ENCODE measurements at places on chromosomes 4 and X.

GRCh38 chrX:94123062-94123461 is 449.1 kb downstream of the FAM133A start:
- DNase-seq, result no peak

DNA sequence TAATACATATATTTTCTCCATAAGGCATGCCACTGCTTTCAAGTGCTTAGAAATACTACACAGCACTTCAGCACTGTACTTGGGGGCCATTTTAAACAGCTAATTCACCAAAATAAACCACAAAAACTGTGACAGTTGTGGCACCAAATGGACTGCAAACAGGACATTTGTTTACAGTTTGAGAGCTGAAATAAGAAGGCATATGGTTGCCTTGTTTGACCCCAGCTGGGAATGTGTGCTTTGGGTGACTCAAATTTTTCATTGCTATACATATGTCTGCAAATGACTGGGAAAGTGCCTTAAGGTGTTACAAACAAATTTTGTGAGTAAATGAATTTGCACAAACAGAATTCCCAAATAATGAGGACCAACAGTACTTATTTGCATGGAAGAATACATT is 124.2 kb downstream of the BANK1 start:
- no peak for DNase-seq

GRCh38 chr4:13678186-13678924 is 50.8 kb upstream of the BOD1L1 start:
- no peak for DNase-seq

GRCh38 chrX:44906542-44906941 is 33.6 kb downstream of the KDM6A start:
- DNase-seq, result no peak

GRCh38 chrX:150692831-150693724 is at the start of gene MTMR1:
TSS of gene MTMR1 (plus strand) at chrX:150693396. CDS start at chrX:150693531, 135 bp downstream.
- DNase-seq, result no peak

- peak; percentile 94 for DNase-seq
Measured at GRCh38 chr4:184733654-184734524, at the start of gene CENPU. TSS of gene CENPU (minus strand) at chr4:184734096. CDS start at chr4:184734062, 34 bp downstream.

DNA sequence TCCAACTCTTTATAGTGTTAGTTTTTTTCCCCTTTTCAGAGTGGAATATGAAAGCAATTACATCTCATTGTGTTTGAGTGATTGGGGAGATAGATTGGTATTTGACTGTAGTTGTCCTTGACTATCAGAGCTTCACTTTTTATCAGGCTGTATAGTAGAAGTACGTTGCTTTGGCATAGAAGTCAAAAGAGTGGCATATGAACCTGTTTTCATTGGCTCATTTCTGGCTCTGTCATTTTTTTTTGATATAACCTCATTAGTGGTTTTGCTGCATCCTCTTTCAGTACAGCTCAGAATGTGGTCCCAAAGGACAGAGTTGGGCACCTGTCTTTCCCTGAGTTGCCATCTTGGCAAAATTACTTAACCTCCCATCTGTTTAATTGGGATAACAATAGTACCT is 1.4 kb downstream of the TMA16 start:
- no peak for DNase-seq

GRCh38 chr4:123438031-123438430 is 41.4 kb downstream of the SPRY1 start:
- DNase-seq, result no peak

GRCh38 chrX:103513476-103514108 is 5.7 kb downstream of the RAB40A start:
- no peak for DNase-seq

- no peak for DNase-seq
Measured at GRCh38 chr4:2066011-2066551, 7.0 kb downstream of the NAT8L start.

GRCh38 chrX:13142891-13143290 is 98.5 kb upstream of the FAM9C start:
- DNase-seq, result no peak

DNA sequence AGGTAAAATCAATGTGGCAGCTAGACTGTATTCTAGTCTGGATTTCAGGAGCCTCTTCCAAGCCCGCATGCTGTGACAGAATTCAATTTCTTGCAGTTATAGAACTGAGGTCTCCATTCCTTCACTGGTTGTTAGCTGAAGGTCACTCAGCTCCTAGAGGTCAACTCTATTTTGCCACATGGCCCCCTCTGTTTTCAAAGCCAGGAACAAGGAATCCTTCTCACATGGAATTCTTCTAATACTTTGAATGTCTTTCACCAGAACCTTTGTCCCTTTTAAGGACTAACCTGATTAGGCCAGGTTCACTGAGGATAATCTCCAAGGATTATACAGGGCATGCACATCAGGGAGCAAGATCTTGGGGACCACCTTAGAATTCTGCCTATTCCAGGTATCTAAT is 23.4 kb upstream of the MMRN1 start:
- DNase-seq, result no peak

- no peak for DNase-seq
Measured at GRCh38 chr4:13766761-13767540, 139.4 kb upstream of the BOD1L1 start.

DNA sequence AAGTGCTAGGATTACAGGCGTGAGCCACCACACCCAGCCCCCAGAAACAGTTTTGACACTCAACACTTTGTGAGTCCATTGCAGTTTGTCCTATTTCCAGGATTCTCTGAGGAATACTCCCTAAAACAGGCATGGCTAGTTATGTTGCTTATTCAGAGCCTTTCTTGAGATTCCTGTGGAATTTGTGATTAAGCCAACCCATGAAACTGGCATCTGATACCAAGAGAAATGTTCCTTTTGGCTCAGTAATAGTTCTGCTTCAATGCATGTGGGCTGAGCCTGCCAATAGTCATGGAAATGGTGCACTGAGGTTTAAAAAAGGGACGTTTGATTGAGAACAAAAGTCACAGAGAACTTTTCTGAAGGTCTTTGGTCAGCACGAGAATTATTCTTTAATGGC is 241.7 kb downstream of the PPP1R2C start:
- DNase-seq, result no peak

DNA sequence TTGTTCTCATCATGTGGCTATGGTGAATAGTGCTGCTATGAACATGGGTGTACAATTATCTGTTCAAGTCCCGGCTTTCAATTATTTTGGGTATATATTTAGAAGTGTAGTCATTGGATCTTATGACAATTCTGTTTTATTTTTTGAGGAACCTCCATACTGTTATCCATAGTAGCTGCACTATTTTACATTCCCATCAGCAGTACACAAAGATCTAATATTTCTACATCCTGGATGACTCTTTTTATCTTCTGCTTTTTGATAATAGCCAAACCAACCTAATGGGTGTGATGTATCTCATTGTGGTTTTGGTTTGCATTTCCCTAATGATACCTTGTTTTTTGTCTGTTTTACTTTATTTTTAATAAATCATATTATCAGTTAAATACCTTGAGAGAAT is 12.9 kb upstream of the IL13RA1 start:
- no peak for DNase-seq

DNA sequence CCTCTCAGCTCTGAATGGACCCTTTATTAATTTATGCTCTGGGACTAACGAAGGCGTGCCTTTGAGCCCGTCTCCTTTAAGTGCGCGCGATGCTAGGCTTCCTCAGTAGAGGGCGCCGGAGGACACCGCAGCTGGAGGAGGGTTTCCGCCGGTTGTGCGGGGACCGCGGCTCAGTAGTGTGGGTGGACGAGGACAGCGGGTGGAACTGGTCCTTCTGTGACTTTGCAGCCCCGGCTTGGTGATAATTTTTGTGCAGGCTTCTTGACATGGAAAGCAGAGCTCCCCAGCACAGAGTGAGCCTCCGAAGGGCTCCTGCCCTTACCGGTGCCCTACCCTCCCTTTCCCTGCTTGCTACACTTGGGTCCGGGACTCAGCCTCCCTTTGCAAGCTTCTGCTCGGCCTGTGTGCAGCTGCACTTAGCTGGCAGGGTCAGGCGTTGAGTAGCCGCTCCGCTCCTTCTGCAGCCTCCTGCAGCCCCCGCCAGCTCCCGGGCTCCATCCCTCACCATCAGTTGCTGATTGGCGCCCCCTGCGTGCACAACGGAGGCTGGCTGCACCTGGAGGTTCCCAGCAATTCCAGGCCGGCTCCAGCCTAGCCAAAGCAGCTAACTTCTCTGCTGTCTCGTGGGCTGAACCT is 26.8 kb upstream of the BOD1L1 start:
- peak; percentile 6 for DNase-seq

DNA sequence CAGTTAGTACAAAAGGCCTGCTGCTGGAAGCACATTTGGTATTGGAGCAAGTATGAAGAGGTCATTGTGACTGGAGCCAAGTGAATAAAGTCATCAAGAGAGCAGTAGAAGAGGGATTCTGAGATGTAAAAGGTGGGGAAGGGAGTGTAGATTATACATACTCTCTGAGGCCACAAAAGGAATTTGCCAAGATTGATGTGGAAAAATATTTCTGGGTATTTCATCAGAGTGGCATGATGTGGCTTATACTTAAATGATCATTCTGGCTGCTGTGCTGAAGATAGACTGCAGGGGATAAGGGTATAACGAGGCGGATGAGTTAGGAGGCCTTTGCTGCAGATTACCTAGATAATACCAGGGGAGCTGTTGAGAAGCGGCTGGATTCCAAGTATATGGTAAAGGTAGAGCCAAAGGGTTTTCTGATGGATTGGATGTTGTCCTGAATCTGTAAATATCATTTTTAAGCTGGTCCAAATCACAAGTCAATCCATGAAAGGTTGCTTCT is 231.8 kb upstream of the AGA start:
- DNase-seq, result no peak

DNA sequence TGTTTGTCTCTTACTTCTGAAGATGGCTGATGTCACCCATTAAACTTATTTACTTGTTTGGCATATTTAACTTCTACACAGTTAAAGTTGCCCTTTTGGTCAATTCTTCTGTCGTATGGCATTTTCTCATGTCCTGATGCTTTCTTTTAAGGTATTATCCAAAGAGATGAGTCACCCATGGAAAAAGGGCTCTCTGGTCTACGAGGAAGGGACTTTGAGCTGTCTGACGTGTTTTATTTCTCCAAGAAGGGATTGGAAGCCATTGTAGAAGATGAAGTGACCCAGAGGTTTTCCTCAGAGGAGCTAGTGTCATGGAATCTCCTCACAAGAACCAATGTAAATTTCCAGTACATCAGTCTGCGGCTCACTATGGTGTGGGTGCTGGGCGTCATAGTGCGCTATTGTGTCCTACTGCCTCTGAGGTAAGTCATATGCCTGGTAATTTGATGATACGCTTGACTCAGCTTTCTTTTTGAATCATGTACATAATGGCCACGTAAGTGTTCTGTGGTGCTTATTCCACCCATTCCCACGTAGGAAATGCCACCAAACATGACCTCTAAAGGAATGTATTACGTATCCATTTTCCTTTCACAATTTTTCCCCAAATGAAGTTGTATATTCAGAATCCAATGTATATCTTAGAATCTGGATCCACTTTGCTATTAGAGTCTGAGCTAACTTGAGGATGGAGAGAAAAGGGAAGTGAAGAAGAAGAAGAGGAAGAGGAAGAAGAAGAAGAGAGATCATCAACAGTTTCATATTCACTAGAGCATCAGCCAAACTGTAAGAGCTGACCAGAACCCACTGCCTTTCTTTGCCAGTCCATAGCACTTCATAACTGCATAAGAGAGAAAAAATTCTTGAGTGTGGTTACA is 45.7 kb downstream of the GPAT3 start:
- no peak for DNase-seq

DNA sequence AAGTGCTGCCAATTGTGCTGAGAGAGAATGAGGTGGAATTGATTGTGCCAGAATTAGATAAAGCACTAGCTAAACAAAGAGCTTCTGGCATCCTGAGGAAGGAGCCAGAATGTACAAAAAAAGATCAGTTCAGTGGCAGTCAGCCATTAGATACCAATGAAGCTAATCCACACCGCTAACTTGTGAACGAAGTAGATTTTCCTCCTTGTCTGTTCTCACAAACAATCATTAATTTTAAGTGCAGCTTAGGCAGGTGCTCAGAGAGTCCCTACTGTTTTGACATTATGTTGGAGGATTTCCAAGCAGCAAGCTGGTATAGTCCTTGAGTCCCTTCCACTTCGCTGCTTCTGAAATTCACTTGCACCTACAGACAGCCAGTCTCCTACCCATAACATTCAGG is 617.4 kb downstream of the CENPC start:
- DNase-seq, result peak; percentile 51

GRCh38 chrX:73812256-73812655 is 249.3 kb downstream of the CHIC1 start:
- DNase-seq, result no peak

DNA sequence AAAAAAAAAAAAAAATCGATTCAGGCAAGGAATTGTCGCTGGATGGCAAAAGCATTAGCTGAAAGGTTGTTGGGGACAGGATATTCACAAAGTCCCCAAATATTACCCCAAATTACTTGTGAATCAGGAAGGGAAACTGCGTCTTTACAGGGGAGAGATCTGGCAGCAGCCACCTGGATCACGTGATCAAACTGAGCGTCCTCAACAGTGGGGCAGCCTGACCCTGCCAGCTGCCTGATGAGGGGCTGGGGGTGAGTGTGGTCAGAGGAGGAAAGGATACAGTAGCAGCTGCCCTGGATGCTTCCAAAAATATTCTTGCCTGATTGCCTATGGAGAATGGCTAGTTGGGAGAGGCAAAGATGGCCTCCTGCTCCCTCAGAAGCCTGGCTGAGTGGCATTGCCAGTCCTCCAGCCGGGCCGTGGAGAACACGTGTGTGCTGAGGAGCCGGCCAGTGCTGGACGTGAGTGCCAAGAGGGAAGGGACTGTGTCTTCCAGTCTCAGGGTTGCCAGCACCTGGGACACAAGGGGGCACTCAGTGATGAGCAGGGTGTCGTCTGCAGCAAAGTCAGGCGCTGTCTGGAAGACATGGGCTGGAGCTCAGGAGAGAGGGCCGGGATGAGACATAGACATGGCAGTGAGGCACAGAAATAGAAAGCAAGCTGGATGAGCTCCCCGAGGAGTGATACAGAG is 3.0 kb upstream of the LAGE3 start:
- DNase-seq, result no peak

GRCh38 chr4:127357765-127358164 is 275.0 kb upstream of the INTU start:
- DNase-seq, result no peak

DNA sequence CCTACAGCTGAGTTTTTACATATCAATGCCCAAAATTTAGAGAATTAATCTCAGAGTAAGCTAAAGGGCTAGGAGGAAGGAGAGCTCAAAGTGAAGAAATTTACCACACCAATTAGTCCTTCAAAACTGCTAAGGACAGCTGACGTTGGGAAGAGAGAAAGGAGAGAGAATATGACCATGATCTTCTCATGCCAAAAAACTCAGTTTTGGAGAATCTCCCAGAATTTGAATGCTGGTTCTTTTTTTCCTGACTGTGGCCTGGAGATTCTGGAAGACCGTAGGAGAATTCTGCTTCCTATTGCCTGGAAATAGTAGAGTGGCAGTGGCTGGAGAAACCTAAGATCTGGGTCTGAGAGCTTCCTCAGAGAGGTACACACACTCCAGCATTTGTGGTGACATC is 834.4 kb upstream of the SLIT2 start:
- DNase-seq, result no peak

DNA sequence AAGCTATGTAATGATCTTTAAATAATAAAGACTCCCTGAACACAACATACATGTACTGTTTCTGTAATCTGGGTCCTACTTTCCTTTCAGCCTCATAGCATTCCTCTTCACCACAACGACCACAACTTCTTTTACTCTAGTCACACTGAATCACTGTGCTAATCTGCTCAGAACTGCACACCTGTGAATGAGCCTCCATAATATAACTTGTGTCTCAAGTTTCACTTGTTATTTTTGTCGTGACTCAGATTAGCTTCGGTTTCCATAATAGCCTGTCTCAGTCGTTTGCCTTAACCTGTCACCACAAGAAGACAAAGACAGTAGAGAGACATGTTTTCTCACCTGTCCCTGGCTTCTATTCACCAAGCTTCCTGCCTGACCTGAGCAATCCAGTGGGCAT is 61.8 kb downstream of the MAGED1 start:
- no peak for DNase-seq
